ENCODE measurements at places on chromosomes 3 and 15.

- DNase-seq: no peak
Observed at GRCh38 chr15:91813924-91814323, 39.6 kb upstream of the SLCO3A1 start.

- no peak for DNase-seq
Observed at GRCh38 chr3:157384031-157384430, 52.6 kb upstream of the PTX3 start.

GRCh38 chr3:63264716-63265115 lies 13.4 kb upstream of the SYNPR start:
- DNase-seq: no peak

DNA sequence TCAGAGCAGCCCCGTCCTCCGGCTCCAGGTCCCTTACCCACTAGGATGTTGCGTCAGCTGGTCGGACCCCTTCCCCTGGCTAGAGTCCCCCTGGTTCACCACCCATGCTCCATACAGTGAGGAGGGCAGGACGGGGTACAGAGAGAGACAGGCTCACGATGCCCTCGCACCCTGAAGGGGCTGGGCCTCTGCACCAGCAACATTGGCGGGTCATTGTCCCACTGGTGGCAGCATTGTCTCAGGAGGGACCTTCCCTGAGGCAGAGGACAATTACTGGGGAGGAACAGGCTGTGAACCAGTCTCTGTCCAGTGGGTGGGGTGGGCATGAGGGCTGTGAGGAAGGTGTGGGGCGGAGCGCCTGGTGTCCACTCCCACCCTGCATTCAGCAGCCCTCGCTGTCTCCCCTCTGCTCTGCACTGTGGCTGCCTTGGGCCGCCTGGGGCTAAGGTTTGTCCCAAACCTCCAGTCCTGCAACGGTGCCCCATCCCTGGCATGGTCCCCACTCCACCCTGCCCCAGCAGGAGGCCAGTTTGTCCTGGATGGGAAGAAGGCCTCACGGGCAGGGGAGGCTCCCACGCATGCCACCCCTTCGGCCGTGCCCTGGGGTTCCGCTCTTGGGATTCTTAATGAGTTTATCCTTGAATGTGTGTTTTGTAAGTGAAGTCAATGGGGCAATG lies 48.0 kb upstream of the KLF13 start:
- no peak for DNase-seq

DNA sequence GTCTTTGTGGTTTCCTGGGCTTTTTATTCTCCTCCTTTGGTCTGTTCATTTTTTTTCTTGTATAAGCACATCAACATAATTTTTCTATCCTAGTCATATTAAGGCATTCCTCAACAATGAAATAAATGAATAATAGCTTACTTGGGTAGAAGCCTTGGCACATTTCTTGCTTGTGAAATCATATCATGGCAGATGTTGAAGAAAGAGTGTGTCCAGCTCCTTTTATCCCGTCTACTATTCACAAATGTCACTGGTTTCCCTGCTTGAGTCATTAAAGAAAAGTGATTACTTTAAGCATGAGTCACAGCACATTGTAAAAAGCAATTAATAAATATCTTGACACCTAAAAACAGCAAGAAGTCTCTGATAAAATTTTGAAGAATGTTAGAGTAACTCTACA lies 42.1 kb downstream of the MINAR1 start:
- DNase-seq: no peak

DNA sequence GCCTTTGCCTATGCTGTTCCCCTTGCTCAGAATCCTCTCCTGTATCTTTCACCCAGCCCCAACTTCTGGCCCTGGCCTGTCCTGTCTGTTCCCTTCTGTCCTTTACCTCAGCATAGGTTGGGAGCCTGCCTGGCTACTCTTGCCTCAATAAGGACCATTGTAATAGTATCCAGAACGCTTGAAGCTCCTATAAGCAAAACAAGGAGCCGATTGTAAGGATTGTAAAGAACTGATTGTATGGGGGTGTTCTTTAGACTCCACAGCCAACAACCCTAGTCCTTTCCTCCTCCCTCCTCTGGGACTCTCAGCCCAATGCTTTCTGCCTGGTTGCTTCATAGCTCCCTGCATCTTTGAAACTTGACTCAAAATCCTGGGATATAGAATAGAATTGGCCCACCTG lies 18.7 kb upstream of the RAD54L2 start:
- no peak for DNase-seq

DNA sequence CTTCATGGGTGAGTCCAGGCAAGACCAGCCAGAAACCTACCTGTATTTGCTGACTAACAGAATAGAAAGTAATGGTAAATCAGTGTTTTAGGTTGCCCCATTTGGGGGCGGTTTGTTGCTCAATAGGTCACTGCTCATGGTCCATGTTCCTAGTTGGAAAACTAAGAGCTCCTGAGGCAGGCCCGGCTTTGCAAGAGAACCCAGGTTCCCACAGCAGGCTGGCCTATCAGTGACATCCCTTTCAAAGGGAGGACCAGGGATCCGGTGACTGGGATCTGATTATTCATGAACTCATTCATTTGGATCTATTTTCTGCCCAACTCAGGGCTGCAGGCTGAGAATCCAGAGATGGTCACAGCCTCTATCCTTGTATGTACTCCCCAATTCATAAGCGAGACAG lies 163.9 kb downstream of the WNT7A start:
- no peak for DNase-seq

- no peak for DNase-seq
Observed at GRCh38 chr3:53420831-53421230, 73.5 kb upstream of the DCP1A start.

GRCh38 chr3:180175572-180175971 lies 138.8 kb upstream of the PEX5L start:
- no peak for DNase-seq

- no peak for DNase-seq
Observed at GRCh38 chr3:18024715-18025114, 282.3 kb upstream of the TBC1D5 start.

Measured in stimulated activated CD8-positive, alpha-beta memory T cell treated with anti-CD3 and anti-CD28 coated beads, Interleukin-7, amount 100 ng/mL, for 1 hour (primary cell).